Sciatic nerve (tissue), 2 donors: ENCODE measurements at places on chromosomes 4 and X.

- DNase-seq: no peak
These were observed 82.9 kb upstream of the TAB3 start for GRCh38 chrX:30971774-30972603.

DNA sequence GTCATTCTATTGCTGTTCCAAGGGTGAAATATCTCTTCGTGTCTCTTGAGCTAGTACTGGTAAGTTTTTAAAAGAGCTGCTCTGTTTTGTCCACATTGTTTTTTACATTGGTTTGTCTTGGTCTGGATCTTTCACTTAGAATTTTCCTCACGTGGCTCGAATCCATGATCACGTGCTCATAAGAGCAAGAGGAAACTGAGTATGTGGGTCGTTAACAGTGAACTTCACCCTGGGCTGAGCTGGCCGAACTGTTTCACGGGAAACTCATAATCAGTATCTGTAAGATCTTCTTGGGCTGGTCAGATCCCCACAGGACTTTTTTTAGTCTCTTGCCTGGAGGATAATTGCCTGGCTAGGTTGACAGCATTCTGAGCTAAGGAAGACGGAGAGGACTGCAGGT is 77.8 kb upstream of the HELT start:
- no peak for DNase-seq

GRCh38 chr4:19512086-19512485 is 739.6 kb upstream of the SLIT2 start:
- DNase-seq: no peak

DNA sequence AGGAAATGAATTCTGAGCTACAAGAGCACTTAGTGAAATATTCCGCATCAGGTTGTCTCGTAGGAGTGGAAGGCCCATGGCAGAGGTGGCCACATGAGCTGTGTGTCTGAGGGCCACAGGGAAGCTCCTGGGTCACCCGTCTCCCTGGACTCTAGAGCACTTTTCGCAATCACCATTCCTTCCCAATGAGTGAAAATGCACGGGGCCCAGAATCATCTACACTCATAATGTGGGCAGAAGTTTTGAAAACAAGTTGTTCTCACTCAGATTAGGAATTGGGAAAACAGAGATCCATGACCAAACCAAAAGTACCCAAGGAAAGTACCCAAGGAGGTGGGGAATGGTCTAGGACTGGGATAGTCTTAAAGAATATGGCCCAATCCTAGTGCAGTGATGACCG is 94.4 kb downstream of the SCD5 start:
- DNase-seq: no peak

- no peak for DNase-seq
These were observed 56.0 kb upstream of the MAGED1 start for GRCh38 chrX:51837451-51837850.

- no peak for DNase-seq
These were observed 493.0 kb downstream of the TLL1 start for GRCh38 chr4:166366012-166366411.

- no peak for DNase-seq
These were observed 49.7 kb upstream of the KLHL8 start for GRCh38 chr4:87270144-87270543.

- no peak for DNase-seq
These were observed 76.5 kb upstream of the BOD1L1 start for GRCh38 chr4:13704035-13704434.

- DNase-seq: no peak
These were observed 85.4 kb upstream of the IGFBP7 start for GRCh38 chr4:57195622-57196021.

GRCh38 chr4:168506014-168506413 is 9.2 kb downstream of the PALLD start:
- DNase-seq: no peak
